ENCODE measurements at places on chromosomes 11 and 22.

DNA sequence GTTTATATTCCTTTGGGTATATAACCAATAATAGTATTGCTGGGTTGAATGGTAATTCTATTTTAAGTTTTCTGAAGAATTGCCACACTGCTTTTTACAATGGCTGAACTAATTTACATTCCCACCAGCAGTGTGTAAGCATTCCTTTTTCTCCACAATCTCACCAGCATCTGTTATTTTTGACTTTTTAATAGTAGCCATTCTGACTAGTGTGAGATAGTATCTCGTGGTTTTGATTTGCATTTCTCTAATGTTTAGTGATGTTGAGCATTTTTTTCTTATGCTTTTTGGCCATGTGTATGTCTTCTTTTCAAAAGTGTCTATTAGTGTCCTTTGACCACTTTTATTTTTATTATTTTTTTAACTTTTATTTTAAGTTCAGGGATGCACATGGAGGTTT, 275.3 kb downstream of the METTL15 start:
- peak; percentile 34 for DNase-seq

- DNase-seq, result no peak
Measured at GRCh38 chr11:112719736-112720525, 241.3 kb upstream of the NCAM1 start.

GRCh38 chr11:88507771-88508417, 170.4 kb upstream of the CTSC start:
- DNase-seq, result no peak

GRCh38 chr11:76625472-76626186, 44.9 kb downstream of the LRRC32 start:
- DNase-seq, result no peak

DNA sequence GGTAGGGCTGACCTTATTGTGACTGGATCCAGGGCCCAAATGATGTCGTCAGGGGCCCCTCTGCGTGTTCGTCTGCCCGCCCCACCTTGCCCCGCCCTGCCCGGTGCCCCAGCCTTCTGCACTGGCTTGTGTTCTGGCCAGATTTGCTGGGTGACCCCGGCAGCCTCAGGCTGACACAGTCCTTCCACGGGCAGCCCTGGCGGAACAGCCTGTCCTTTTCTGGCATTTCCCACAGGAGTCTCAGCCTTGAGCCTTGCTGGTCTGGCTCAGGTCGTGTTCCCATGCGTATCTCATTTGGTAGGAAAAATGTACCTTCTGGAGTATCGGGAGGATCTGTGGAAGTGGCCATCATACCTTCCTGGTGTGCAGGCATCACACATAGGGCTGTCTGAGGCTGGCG, 31.0 kb downstream of the IGHMBP2 start:
- no peak for DNase-seq

Data from amniotic epithelial cell (primary cell).